ENCODE measurements at places on chromosomes 5 and 9.

DNA sequence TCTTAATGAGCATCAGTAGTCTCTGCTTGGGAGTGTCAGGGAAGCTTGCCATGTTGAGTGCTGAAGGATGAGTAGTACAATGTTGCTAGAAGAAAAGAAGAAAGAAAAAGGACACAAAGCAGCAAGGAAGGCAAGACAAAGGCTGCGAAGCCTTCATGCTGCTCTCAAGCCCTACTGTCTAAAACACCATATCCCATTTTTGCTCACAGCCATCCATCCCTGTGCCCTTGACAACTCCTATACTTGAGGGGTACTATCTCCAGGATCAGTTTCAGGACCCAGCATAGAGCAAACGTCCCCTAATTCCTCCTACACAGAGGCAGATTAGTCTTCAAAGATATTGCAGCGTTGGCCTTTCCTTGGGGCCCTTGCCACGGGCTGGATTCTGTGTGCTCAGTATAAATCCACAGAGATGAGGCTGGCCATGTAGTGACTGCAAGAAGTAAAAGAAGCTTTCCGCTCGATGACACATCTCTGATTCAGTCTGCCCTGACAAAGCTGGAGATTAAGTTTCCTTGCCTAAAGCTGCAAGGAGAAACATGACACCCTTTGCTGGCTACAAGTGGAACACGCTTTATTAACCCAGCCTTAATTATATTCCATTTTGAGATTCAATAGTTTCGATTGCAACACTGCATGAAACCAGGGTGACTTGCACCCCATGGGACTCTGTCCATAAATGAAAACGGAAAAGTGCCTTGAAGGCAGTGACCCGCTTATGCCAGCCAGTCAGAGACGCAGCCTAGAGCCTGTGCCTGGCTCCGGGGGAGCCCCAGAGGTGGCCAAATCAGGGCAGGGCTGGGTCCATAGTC lies 304.6 kb downstream of the ACTL7B start:
- no peak for DNase-seq

- no peak for DNase-seq
Measured at GRCh38 chr5:56852228-56853000, 37.1 kb downstream of the MAP3K1 start.

DNA sequence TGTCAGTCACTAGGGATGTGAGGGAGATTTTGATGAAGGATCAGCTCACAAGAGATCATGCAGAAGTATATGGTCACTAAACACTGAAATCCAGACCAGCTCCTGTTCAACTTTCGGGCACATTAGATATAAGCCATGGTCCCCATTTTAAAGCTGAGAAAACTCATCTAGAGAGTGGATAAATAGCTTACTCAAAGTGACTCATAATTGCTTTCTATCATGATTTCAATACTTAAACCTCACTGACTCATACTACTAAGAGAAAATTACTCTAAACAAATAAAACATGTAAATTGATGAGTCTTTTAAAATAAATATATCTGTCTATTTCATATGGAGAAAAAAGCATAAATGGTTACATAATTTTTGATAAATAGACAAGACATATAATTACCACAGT lies 567.7 kb downstream of the TLR4 start:
- no peak for DNase-seq

GRCh38 chr9:137270929-137271695 lies 6.4 kb upstream of the TOR4A start:
- DNase-seq, result no peak

DNA sequence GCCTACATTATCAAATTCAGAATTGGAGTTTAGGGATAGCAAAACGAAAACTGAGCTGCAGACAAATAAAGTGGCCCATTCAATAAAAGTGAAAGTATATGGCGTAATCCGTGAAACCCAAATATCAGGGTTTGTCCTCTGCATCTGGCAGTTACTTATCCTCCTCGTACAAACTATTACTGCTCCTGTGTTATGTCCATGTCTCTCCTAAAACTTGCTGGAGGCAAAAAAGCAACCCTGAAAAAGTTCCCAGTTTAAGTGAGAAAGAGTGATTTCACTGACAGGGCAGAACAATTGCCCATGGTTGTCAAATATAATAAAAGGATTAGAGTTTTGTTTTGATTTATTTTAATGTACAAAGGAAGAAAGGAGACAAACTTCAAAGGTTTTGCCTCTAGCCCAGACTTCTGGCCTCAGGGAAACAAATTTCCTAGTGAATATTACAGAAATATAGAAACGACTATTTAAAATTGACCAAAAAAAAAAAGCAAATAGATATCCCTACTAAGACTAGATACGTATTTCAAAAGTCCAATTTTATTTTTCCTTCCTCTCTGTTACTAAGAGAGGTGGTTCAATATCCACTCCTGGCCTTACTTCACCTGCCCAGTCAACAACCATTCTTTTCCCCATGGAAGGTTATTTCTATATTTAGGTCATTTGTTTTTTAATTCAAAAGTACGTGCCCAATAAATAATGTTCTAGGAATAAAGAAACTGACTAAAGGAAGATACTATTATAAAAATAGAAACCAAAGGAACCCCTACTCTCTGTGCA lies 50.0 kb downstream of the NFIB start:
- DNase-seq, result no peak
